NCI-H2081 (cell line): ENCODE measurements at places on chromosomes 5 and 9.

- DNase-seq: no peak
Observed at GRCh38 chr9:129676975-129677374, 11.5 kb downstream of the PRRX2 start.

DNA sequence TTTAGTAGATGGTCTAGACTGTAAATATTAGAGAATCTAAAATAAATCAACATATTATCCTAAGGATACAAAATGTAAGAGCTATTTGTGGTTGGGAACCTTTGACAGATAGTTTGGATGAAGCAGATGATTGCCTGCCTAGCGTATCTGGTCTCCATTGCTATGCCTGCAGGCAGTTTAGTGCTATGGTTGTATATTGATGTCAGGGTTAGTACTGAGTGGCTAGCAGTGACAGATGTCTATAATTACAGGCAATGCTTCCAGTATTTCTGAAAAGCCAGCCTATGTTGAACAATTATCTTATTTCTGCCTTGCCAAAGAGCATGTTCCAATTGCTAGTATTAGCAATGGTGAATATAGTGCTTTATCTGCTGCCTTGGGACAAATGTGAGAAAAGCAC is 151.3 kb upstream of the TLX3 start:
- peak; percentile 61 for DNase-seq

- DNase-seq: peak; percentile 76
Observed at GRCh38 chr9:98707166-98708102, 1.3 kb downstream of the GABBR2 start.

- no peak for DNase-seq
Observed at GRCh38 chr5:142618130-142618523, 67.8 kb downstream of the FGF1 start.

GRCh38 chr5:369151-369868 is 47.8 kb downstream of the AHRR start:
- DNase-seq: no peak

DNA sequence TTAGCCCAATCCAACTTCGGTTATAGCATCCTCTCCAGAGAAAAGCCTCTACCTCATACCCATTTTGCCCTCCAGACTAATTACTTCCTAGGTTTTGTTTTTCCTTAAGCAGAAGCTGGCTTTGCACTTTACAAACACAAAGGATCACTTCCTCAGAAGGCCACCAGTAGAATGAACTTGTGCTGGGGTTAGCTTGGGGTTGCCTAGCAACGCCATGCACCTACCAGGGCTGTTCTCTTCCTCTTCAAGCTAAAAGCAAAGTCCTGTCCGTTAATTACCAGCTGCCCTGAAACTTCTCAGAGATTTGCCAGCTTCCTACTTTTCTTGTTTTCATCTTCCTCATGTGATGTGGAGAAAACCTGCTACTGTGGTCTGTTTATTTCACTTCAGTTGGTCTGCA is 132.0 kb upstream of the WWC1 start:
- no peak for DNase-seq

- DNase-seq: no peak
Observed at GRCh38 chr9:94921092-94921471, 194.6 kb downstream of the AOPEP start.

DNA sequence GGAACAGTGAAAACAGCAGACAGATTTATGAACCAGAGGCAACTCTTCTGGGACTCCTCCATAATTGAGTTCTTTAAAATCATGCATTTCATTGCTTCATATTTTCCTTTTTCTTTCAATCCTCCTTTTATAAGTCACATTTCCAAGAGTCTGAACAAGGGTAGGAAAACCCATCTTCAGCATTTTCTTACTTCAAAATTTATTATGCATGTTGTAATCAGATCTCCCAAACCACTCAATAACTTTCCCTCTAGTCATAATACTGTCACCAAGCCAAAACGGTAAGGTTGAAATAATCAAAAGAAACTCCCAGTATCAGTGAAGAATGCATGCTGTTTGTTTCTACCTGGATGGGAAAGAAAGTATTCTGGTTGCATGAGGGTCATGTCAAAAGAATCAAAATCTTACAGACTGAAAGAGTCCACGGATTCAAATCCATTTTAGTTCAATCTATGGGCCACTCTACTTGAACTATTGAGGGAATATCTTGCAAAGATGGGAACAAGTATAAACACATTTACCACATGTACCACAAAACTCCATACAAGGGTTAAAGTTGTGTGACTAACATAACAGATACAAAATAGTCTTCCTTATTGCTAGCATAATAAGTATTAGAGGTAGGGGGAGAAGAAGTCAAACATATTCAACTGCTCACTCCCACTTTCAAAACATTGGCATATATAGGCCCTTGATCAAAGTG is 797.3 kb downstream of the MAT2B start:
- no peak for DNase-seq

GRCh38 chr5:32254881-32255539 is 57.7 kb downstream of the MTMR12 start:
- DNase-seq: peak; percentile 99

DNA sequence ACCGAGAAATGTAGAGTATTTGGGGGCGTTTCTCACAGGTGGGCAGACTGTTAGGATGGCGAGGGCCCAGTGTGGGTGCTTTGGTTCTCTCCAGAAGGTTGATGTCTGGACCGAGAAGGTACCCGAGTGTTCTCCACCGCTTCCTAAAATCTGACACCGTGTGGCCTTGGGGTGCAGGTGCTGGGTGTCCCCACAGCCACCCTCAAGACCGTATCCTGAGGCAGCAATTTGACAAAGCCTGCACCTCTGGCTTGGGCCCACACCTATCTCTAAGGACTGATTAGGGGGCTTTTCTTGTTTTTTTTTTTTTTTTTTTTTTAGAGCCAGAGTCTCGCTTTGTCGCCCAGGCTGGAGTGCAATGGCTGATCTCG is 1.3 kb downstream of the PPP1R26 start:
- no peak for DNase-seq

GRCh38 chr5:113574417-113574816 is 60.9 kb downstream of the YTHDC2 start:
- DNase-seq: no peak

DNA sequence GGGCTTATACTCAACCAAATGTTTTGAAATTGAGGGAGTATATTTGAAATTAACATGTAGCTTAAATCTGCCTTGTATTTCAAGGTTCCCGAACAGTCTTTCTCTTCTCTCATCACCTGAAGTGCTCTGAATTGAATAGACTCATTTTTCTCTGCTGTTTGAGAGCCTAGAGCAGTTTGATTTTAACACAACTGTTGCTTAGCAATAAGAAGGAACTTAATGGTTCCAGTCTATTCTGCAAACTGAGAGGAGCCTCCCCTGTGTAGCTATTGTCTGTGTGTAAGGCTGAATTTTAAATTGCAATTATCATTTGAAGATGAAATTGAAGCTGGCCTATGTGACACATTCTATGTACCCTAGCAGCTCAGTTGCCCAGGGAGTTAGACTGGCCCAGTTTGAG is 87.1 kb upstream of the CKMT2 start:
- DNase-seq: no peak

DNA sequence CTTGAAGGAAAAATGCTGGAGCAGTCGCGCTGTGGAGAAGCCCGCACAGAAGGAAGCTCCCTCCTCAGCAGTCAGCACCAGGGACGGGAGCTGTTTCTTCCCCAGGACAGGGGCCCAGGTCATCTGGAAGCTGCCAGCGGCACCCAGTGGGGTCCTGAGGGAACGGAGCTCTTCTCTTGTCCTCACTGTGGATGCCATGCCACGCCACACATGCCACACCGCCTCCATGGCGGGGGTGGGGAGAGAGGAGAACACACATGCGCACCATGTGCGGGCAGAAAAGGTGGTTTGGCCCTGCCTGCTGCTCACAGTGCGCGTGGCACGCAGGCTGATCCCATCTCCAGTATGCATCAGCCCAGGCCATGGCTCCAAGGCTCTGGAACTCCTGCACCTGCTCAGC is 41.7 kb upstream of the ZNF354B start:
- no peak for DNase-seq

DNA sequence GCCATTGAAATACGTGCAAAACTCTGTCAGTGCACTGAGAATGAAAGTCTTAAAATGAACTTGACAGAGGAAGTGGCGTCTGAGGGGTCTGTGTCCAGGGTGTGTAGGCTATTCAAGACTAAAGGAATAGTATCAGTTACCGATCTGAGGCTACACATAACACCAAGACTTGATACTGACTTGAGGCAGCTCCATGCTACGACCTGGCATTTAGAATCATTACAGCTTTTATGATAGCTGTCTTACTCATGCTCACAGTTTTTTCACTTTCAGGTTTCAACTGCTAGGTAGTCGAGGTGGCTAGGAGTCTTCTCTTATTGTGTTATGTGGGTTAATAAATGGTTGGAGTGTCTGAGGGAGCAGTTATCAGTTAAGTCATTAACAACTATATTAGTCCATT is 92.8 kb upstream of the SLCO6A1 start:
- no peak for DNase-seq

DNA sequence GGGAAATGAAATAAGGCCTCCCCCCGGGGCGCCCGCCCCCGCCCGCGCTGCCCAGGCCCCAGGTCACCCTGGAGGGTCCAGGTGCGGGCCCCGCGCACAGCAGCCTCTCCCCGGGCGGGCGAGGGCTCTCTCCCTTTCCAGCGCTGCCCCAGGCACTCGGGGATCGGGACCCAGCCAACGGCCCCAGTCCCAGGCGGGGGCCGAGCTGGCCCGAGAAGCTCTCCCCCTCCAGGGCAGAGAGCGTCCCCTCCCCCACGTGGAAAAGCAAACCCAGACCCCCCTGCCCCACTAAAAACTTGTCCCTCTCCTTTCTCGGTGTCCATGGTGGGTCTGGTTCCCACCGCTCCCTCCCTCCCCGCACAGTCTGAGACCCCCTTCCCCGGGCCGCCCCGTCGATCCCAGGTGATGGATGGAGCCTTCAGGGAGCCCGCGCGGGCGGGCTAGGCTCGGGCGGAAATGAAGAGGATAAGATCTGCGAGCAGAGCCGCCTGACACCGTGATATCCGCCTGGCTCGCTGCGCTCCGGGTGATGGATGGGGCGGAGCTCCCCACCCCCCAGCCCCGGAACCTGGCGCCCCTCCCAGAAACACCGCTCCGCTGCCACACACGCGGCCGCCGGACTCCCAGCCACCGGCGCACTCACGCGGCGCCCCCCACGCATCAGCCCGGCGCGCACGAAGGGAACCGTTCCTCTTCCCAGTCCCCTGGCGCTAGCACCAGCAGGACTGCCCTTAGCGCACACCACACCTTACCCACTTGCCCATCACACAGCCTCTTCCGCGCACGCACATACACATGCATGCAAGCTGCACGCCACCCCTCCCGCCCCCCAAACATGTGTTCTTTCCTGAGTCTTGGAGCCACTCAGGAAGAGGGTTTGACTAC is 81.7 kb upstream of the ZBTB43 start:
- peak; percentile 27 for DNase-seq

DNA sequence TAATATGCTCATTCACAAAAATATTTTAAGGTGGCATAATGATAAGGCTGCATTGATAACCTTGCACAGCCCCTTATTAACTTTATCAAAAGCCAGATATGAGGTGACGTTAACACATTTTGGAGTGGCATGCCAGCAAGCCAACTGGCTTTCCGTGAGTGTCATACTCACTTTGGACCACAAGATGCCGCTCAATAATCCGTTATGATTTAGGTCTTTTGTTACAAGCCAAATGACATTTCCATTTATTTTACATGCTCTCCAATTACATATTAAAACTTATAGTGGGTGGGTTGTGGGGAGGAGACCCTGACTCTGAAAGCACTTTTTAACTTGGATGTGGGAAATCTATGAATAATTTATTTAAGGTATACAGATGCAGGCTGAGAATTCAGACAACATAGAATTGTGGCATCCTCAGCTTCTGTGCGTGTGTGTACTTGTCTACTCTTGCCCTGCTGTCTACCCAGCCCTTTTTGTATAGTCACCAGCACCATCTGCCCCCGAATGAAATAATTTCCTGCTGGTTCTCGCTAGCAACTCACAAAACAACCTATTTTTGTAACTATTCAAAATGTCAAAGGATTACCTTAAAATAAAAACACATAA is 305.1 kb downstream of the PSAT1 start:
- DNase-seq: peak; percentile 43

DNA sequence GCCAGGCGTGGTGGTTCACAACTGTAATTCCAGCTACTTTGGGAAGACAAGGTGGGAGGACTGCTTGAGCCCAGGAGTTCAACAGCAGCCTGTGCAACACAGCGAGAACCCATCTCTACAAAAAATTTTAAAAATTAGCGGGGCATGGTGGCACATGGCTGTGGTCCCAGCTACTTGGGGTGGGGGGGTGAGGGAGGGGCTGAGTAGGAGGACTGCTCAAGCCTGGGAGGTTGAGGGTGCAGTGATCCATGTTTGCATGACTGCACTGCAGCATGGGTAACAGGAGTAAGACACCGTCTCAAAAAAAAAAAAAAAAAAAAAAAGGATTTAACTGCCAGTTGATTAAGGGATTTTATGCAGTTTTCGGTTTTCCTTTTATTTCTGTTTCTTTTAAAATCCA is 65.0 kb downstream of the PTBP3 start:
- DNase-seq: no peak

GRCh38 chr5:110940136-110940535 is 131.4 kb upstream of the TSLP start:
- no peak for DNase-seq

DNA sequence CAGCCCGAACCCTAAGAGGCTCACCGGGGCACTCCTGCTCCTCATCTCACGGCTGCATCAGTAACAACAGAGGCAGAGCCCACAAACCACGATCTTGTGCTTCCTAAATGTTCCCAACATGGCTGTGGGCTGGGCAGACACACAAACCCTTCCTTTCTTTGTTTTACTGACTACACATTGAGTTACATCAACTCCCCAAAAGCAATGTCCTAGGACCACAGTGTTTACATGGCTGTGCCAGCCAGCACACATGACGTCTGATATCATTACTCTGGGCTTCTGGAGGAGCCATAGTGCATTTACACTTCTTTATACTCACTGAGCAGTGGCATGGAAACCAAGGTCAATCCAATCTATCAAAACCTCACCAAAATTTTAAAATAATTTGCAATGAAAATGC is 101.4 kb downstream of the LHFPL2 start:
- DNase-seq: no peak
